HAP-1 (cell line): ENCODE measurements at places on chromosomes 5 and 9.

GRCh38 chr5:158020555-158021418, 161.8 kb upstream of the CLINT1 start:
- no peak for DNase-seq

GRCh38 chr5:178416919-178417318, 173.3 kb downstream of the COL23A1 start:
- no peak for DNase-seq

- no peak for DNase-seq
Measured at GRCh38 chr9:72665421-72665820, 144.0 kb downstream of the TMC1 start.

- no peak for DNase-seq
Measured at GRCh38 chr5:79032031-79032695, 37.3 kb downstream of the DMGDH start.

DNA sequence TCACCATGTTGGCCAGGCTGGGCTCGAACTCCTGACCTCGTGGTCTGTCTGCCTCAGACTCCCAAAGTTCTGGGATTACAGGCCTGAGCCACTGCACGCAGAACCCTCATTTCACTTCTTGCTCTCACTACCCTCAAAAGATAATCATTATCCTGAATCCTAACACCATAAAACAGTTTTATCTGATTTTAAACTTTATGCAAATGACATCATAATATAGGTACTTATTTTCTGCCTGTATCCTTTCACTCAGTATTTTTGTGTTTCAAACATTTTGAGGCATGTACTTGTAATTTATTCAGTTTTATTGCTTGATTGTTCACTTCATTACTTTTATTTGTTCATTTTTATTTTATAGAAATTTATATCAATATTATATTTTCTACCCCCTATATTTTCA, 719.2 kb upstream of the ARRDC3 start:
- no peak for DNase-seq

DNA sequence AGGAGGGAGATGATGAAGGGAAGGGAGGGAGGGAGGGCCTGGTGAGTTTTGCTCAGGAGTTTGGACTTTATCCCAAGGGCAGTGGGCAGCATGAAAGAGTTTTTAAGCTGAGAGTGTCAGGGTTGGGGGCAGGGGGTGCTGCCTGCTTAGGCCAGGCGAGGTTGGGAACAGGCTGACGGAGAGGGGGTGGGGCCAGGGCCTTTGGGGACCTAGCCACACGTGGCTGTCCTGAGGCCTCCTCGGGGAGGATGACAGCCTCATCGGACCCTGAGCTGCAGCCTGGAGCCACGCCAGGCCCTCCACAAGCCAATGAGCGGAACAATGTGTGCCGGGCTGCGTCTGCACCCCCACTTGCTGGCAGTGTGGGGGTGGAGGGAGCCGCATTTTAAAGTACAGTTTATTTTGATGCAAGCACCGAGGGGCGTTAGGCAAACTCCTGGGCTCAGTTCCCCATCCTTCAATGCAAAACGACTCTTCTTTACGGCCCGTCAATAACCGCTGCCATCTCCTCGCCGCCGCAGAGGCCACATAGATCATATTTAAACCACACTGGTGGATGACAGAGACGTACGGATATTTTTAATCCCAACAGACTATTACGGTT, 5.3 kb upstream of the RXRA start:
- no peak for DNase-seq

DNA sequence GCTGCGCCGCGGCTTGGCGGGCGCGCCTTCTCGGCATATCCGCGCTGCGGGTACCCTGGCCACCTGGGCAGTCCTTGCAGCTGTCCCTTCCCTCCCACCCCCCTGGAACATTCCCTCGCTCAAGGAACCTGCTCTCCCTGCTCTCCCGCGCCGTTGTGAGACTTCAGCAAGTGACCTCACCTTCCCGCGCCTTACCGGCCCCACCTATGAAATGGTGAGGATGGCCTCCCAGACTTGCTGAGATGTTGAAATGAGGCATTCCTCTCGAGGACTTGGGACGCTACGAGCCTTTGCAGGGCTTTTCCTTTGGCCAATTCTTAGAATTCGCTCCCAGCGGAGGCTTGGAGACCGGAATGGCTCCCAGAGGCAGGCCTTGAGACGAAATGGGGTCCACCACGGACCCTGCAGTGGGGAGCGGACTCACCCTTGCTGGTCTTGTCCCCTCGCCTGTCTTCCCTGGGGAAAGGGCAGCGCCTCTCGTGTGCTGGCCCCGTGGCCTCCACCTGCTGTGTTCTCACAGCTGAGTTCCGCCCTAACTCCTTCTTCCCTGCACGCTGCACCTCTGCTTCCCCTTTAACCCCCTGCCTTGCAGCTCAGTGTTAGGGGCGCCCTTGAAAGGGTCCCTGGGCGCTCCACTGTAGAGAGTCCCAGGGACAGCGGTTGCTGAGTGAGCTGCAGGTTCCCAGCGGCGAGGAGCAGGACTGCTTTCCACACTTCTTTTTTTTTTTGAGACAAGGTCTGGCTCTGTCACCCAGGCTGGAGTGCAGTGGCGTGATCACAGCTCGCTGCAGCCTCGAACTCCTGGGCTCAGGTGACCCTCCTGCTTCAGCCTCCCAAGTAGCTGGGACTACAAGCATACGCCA, 907 bp downstream of the HMCN2 start:
- DNase-seq, result no peak

DNA sequence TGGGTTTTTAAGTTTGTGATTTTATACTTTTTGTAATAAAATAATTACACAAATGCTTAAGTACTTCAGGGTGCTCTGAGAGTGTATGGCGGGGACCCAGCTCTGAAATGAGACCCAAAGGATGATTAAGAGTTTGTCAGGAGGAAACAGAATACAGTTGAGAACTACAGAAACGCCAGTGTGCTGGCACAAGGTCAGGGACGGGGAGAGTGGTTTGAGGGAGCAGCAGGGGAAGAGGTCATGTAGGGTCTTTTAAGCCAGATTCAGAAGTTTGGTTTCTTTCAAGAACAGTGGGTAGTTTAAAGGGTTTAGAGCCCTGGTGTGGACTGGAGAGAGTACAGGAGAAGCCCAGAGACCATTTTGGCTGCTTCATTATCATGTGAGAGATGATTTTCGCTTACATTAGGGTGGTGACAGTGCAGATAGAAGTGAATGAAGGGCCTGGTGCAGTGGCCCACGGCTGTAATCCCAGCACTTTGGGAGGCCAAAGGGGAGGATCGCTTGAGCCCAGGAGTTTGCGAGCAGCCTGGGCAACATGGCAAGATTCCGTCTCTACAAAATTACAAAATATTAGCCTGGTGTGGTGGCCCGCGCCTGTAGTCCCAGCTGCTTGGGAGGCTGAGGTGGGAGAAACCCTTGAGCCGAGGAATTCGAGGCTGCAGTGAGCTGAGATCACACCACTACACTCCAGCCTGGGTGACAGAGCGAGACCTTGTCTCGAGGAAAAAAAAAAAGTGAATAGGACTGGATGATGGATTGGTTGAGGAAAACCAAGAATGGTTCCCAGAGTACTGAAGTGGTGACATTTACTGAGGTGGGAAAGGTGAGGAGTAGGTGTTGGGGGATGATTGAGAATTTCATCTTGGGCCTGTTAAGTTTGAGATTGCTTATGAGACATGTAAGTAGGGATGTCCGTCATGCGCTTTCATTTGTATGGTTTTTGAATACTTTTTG, 1.4 kb upstream of the ETF1 start:
- DNase-seq, result no peak

GRCh38 chr5:89279391-89280036, 396.5 kb upstream of the MEF2C start:
- DNase-seq, result no peak
